ENCODE measurements at places on chromosomes 5 and 9. TPM values are rescaled to one million over a fixed set of nuclear protein-coding genes. Genes with fewer than 3 reads are reported as not detected.

GRCh38 chr9:138047469-138048040, 170.0 kb downstream of the CACNA1B start:
- H3K27me3 ChIP-seq: peaks cover 18% of the 10 kb centered on the region
- DNase-seq: no peak
- H3K4me3 ChIP-seq: no peak overlapping the region
- H3K27ac ChIP-seq: no peak overlapping the region

- H3K27me3 ChIP-seq: no peaks in the 10 kb centered on the region
- no peak overlapping the region for H3K27ac ChIP-seq
- H3K4me1 ChIP-seq: no peaks in the 10 kb centered on the region
- H3K4me3 ChIP-seq: no peak overlapping the region
- H3K36me3 ChIP-seq: peaks cover 2% of the 10 kb centered on the region
- no peak for DNase-seq
Measured at GRCh38 chr5:60633341-60633740, 66.6 kb downstream of the DEPDC1B start.

- H3K4me1 ChIP-seq: no peaks in the 10 kb centered on the region
- DNase-seq: no peak
- no peaks in the 10 kb centered on the region for H3K36me3 ChIP-seq
- H3K4me3 ChIP-seq: no peak overlapping the region
Measured at GRCh38 chr9:136171801-136172411, 33.0 kb downstream of the LHX3 start.

DNA sequence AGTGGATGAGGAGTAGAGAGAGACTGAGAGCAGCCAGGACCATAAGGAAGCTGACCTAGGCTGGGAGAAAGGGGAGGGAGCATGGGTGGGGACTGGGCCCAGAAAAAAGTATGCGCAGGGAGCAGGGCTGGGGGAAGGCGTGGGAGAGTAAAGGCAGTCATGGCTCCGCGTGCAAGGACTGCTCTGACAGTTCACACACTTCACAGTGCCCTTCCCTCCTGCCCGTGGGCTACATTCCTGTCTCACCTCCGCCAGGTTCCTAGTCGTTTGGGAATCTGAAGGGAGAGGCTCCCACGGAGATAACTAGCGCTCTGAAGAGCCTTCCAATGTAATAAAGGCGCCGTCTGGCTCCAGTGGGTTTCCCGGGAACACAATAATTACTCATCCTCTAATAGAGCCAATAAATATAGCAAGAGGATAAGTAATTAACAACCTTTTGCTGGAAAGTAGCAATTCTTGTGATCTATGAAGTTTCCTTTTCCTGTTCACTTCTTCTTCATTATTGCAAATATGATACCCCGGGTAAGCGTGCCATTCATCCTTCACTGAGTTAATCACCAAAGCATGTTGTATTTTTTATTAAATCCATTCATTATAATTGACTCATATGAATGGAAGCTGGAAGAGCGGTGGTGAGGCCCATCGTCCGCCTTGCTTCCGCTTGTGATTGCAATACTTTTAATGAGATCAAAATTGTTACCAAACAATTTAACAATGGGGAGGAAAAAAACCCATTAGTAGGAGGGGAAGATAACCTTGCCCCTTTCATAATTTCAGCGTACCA, 39.3 kb downstream of the TTLL11 start:
- H3K4me3 ChIP-seq: no peak overlapping the region
- H3K4me1 ChIP-seq: peaks cover 23% of the 10 kb centered on the region
- peaks cover 15% of the 10 kb centered on the region for H3K36me3 ChIP-seq
- no peak overlapping the region for H3K27ac ChIP-seq

DNA sequence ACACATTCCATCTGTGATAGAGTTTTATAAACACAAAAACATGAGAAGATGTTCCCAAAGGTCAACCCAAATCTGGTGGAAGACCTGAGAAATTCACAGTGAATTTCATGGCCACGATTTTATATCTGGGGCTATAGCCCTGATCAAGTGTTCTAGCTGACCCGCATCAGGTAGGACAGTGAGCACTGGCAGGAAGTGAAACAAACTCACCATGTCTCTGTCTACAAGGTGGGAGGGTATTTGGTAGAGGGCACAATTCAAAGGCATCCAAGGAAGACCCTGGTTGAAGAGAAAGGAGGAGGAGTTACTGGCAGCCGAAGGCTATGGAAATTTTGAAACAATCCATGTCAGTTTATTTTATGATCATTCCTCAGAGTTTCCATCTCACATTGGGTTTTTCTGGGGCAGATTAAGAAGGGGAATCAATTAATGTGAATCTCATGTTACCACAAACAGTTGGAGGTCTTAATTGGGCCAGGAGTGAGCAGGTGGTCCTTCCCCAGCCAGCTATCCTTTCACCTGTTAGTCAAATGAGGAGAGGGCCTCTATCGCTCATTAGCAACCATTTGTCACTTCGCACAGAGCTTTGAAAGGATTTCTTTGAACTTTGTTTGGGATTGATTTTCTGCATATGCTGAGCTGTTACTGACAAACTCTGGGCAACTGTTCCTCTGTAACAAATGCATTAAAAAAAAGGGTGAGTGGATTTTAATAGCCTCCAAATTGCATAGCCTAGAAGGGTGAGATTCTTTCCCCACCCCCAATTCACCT, 612.0 kb upstream of the CLINT1 start:
- DNase-seq: no peak
- H3K27ac ChIP-seq: no peak overlapping the region
- peaks cover 7% of the 10 kb centered on the region for H3K4me1 ChIP-seq
- no peak overlapping the region for H3K4me3 ChIP-seq
- no peaks in the 10 kb centered on the region for H3K36me3 ChIP-seq

DNA sequence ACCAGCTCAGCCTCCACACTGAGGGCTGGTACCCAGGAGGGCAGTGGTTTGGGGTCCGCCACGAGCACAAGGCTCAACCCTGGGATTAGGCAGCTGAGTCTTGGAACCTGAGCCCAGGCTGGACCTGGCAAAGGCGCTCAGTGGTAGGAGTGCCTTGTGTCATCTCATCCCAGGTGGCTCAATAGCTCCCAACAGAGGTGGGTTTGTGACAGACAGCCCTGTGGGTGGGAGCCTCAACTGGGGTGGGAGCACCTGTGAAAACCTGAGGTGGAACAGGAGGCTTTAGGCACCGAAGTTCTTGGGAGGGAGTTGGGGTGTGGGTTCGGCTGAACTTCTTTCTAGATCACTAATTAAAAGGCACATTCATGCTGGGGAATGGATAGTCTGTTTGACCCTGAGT, 35.2 kb upstream of the SMU1 start:
- no peak overlapping the region for H3K27ac ChIP-seq
- H3K27me3 ChIP-seq: no peaks in the 10 kb centered on the region
- H3K4me3 ChIP-seq: no peak overlapping the region
- H3K36me3 ChIP-seq: peaks cover 11% of the 10 kb centered on the region
- peaks cover 2% of the 10 kb centered on the region for H3K4me1 ChIP-seq
- no peak for DNase-seq

GRCh38 chr5:5289537-5289936, 132.9 kb upstream of the ICE1 start:
- no peak for DNase-seq
- H3K36me3 ChIP-seq: no peaks in the 10 kb centered on the region
- peaks cover 3% of the 10 kb centered on the region for H3K27me3 ChIP-seq
- no peaks in the 10 kb centered on the region for H3K4me1 ChIP-seq

DNA sequence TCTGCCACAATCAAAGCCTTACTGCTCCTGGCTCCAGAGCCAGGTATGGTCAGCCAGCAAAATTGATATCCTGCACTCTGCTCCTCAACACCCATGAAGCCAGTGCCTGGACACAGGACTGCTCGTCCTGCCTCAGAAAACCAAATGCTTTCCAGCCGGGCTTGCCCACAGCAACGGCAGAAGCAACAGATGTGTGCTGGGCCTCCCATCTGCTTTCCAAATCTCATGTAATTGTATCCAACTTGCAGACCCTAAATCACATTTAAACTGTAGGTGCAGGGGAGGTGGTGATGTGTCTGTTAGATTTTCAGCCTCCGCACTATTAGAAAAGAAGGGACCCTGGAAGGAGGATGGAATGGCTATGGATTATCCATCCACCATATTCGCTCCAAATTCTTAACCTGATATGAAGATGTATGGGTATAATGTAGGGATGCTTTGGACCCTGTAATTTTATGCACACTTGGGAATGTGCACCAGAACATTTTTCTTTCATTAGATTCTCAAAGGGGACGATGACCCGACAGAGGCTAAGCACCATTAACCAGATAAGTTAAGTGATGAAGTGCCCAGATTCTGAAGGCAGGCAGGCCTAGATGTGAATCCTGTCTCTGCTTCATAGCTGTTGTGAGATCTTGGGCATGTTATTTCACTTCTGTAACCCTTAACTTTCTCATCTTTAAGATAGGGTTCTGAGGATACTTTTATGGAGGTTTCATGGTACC, 58.2 kb downstream of the EXOSC2 start:
- H3K27ac ChIP-seq: no peak overlapping the region
- H3K4me3 ChIP-seq: no peak overlapping the region
- no peak for DNase-seq
- peaks cover 15% of the 10 kb centered on the region for H3K4me1 ChIP-seq
- H3K36me3 ChIP-seq: no peaks in the 10 kb centered on the region

DNA sequence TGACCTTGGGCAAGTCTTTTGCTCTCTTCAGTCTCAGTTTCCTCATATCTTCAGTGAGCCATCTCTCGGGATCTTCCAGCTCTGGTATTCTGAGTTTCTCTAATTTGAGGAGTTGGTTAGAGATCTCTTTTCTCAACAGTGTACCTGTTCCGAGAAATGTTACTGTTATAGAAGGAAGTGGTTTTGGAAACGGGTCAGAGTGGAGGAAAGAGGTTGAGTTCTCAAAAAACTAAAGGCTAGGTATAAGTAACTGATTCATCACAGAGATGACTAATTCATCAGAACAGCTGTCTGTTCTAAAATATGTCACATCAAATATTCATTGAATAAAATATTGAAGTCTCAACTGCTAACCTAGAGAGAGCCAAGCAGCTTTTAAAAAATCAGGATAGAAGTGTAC, 106.6 kb downstream of the PALM2AKAP2 start:
- DNase-seq: no peak
- H3K4me3 ChIP-seq: no peak overlapping the region
- H3K27ac ChIP-seq: peak overlapping the region; percentile 67
- H3K36me3 ChIP-seq: no peaks in the 10 kb centered on the region
- H3K4me1 ChIP-seq: peaks cover 13% of the 10 kb centered on the region
- H3K27me3 ChIP-seq: no peaks in the 10 kb centered on the region

The SLC46A2 gene
- not detected for total RNA-seq

The SLC34A1 gene
- not detected for total RNA-seq

The OR13C3 gene
- total RNA-seq: not detected

The PLAC8L1 gene
- total RNA-seq: 0.36 TPM

The ENHO gene
- 0.27 TPM for total RNA-seq
